ENCODE measurements at places on chromosomes 16 and 17. TPM values are rescaled to one million over a fixed set of nuclear protein-coding genes. Genes with fewer than 3 reads are reported as not detected.

The TP53TG3C gene
- total RNA-seq = not detected

The AKAP1 gene
- 63.7 TPM for total RNA-seq

The GRAPL gene
- total RNA-seq = 0.52 TPM

The RNF157 gene
- total RNA-seq = 6.8 TPM

The NXPH3 gene
- 0.52 TPM for total RNA-seq

The RNF112 gene
- total RNA-seq = 2.1 TPM

The CTRB2 gene
- not detected for total RNA-seq

The DNAH2 gene
- total RNA-seq = 0.52 TPM

The SLC47A1 gene
- 0.52 TPM for total RNA-seq

The QPRT gene
- total RNA-seq = 34.4 TPM

The ZG16 gene
- not detected for total RNA-seq

The IRX5 gene
- 2.1 TPM for total RNA-seq

The CSH1 gene
- total RNA-seq = not detected

The GRB7 gene
- not detected for total RNA-seq

The SYNGR3 gene
- total RNA-seq = 0.52 TPM

The ENO3 gene
- 2,880 TPM for total RNA-seq

The SDK2 gene
- 11.0 TPM for total RNA-seq

The CIITA gene
- total RNA-seq = 1.0 TPM

The EFTUD2 gene
- 79.3 TPM for total RNA-seq

The BRIP1 gene
- 4.2 TPM for total RNA-seq

The C16orf96 gene
- 0.52 TPM for total RNA-seq

The TPSG1 gene
- not detected for total RNA-seq

The CFAP97D1 gene
- total RNA-seq = not detected
